ENCODE measurements at places on chromosomes 4 and X.

- DNase-seq = no peak
Measured at GRCh38 chrX:137999552-137999951, 433.6 kb downstream of the ZIC3 start.

- DNase-seq = no peak
Measured at GRCh38 chrX:38287674-38288073, 39.6 kb downstream of the RPGR start.

- DNase-seq = no peak
Measured at GRCh38 chrX:104284507-104284906, 29.8 kb upstream of the ESX1 start.

DNA sequence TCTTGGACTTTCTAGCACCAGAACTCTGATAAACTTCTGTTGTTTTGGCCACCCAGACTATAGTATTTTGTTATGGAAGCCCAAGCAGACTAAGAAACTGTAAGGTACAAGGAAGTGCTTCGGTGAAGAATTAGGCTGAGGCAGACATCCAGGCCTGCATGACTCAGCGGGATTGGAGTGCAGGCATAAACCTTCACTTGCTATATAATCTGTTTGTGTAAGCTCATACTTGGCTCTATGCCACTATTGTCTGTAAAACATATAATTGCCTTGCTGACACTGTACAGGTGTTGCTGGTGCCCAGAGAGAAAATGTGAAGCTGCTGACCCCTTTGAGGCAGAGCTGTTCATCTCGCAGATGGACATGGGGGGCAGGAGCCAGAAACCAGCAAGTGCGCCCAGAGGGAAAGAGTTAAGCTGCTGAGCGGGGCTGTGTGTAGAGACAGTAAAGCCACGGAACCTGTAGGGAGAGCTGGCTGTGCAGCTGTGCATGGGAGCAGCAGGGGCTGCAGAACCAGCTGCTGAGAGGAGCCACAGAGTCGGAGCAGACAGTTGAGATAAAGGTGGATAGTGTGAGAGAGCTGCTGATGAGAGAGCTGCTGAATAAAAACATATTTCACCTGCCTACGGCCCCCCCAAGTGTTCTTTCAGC is 96.2 kb downstream of the RBM46 start:
- no peak for DNase-seq

DNA sequence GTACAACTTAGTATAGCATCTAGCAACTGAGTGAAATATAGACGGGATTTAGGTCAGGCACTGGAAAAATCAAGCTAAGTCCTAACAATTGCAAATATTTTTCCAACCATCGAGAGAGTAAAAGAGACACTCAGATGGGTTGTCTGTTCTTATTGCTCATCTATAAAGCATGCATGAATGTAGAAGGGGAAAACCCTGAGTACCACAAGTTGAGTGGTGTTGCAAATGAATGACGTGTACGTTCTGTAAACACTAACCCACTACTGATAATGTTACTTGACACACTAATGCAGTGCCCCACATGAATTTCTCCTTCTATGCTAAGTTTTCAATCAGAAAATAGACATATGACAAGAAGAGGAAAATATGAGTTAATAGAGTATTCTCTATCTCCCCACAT is 211.2 kb downstream of the COX18 start:
- no peak for DNase-seq

DNA sequence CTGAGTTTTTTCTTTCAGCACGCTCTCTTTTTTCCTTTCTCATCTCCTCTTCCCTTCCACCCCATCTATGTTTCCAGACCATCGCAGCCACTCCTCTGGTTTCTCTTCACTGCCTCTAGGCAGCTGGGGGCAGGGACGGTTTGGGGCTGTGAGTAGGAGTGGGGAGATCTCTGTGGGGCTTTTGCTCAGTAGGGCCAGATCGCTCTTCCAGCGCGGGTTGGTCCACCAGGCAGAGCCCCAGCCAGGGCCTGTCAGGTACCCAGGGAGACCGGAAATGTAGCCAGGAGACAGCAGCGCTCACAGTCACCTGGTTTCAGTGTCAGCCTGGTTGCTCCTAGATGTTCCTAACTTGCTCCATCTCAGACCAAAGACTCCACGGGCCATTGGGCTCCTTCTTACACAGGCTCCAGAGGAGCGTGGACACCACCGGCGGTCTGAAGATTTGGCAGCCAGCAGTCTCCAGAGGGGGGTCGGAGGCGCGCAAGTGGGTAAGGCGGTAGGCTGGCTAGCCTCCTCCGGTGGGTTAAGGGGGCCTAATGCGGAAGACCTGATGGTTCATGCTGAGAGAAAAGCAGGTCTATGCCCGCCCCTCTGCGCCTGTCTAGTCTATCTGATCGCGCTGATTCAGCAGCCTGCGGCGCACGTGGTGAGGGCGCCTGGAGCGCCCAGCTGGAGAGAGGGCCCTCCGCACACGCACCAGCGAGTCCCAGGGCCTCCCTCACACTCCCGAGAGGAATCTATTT is 1.8 kb downstream of the FGF5 start:
- DNase-seq = no peak

DNA sequence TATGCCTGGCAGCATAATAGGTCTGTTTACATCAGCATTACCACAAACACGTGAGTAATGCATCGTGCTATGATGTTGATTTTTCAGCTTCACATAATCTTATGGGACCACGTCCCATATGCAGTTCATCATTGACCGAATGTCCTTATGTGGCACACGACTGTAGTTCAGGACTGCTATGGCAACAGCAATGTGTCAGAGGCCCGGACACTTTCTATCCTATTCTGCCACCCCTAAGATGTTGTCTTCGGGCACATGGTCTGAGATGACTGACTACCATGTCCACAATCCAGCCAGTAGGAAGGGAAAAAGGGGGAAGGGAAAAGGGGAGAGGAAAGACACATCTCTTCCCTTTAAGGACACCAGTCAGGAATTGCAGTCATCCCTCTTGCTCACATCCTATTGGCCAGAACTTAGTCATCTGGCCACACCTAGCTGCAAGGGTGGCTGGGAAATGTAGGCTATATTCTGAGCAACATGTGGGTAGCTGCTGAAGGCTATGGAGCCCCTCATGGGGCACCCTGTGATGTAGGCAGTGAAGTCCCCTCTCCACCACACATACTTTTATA is 196.0 kb upstream of the RBPJ start:
- DNase-seq = no peak

DNA sequence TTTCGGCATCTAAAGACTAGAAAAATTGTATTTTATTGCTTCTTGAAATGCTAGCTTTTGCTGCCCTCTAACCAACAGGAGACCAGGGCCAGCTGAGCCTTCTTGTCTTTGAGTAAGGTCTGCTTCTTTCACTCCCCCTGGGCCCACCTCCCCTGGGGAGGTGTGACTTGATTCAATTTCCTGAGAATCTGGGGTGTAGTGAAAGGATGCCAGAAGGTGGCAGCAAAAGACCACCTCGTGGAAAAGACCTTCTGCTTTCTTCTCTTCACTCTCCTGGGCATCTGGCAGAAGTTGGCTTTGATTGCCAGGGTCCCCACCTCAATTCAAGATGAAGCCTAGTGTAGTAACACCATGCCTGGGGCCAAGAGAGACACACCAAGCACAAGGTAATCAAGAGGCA is 96.5 kb upstream of the MAOA start:
- peak; percentile 2 for DNase-seq

DNA sequence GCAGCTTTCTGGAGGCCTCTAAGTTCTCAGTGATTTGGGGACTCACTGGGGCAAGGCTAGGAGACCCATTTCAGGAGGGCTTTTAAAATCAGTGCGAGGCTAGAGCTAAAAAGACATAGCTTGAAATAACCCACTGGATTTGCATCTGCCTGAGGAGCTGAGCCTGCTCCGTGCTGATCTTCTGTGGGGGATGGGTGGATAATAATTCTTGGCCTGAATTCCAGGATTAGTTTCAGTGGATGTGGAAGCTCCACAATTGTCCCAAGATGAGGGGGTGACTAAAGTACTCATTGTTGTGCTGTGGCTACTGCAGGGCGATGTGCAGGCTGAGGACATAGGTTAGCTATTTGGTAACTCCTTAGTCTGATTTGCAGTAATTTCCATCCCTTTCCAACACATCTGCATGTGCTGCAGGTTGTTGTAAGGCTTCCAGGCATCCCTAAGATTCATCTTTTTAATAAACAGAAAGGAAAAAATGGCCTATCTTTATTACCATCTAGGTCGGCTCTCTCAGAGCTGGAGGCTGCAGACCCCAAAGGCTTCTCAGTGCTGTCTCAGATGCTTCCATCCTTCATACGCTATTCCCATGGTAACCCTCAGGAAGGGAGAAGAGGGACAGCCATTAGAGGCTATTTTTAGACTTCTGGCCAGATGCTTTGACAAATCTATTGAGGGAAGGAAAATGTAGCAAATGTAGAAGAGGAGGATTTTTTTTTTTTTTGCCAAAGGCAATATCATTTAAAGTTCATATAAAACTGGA is 63.4 kb downstream of the GRXCR1 start:
- DNase-seq = no peak

DNA sequence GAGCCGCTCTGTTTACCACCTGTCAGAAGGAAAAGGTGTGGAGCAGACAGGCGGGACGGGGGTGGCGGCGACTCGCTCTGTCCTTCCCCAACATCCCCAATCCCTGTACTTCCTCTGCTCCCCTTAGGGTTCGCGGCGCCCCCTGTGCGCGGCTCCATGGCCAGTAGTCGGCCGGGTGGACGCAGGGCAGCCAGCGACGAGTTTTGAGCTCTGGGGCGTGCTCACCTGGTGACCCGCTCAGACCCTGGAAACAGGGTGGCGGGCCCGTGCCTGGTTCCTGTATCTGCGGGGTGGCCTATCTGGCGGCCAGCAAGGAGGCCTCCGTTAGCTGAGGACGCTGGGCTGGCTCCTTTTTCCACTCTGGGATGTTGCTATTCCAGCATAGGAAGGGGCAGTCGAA is 5.4 kb upstream of the MAGIX start:
- no peak for DNase-seq

DNA sequence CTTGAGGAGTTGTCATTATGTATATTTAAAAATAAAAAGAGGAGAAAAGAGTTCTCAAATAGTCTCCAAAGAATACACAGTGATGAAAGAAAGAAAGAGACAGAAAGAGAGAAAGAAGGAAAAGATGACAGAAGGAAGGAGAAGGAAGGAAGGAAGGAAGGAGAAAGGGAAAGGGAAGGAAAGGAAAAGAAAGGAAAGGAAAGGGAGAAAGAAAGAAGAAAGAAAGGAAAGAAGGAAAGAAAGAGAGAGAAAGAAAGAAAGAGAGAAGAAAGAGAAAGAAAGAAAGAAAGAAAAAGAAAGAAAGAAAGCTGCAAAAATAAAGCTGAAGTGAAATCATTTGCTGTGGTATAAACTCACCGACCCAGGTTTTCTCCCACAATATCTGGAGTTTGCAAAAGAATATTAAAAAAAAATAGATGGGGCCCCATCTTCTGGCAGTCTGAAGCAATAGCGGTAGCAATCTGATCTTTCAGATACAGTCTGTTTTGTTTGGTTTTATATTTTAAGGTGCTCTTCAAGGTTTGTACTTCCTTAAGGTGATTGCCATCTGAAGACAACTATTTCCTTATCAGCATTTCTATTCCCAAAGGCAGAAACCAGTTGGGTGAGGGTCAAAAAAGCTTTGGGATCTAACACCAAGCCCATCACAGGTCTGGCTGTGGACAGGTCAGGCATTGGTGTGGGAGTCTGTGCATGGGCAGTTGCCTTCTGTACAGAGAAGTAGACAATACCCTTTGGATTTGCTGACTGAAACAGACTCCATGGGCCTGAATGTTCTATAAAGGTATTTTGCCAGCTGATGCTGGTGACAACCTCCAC is 160.4 kb downstream of the CPEB2 start:
- DNase-seq = no peak

DNA sequence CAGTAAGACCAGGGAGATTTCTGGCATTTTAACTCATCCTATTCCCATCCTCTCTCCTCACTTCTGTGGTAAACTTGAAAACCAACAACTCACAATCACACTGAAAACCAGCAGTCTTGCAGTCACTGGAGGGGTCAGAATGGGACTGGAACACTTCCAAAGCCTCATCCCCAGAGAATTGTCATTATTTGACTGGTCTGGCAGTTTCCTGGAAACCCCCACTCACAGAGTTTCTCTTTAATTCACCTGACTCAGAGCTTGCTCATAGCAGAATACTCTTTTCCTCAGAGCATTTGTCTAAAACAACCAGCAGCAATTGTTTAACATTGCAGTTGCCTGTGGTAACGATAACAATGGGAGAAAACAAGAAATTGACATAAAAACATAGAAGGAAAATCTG is 7.3 kb upstream of the RAB9B start:
- DNase-seq = no peak

DNA sequence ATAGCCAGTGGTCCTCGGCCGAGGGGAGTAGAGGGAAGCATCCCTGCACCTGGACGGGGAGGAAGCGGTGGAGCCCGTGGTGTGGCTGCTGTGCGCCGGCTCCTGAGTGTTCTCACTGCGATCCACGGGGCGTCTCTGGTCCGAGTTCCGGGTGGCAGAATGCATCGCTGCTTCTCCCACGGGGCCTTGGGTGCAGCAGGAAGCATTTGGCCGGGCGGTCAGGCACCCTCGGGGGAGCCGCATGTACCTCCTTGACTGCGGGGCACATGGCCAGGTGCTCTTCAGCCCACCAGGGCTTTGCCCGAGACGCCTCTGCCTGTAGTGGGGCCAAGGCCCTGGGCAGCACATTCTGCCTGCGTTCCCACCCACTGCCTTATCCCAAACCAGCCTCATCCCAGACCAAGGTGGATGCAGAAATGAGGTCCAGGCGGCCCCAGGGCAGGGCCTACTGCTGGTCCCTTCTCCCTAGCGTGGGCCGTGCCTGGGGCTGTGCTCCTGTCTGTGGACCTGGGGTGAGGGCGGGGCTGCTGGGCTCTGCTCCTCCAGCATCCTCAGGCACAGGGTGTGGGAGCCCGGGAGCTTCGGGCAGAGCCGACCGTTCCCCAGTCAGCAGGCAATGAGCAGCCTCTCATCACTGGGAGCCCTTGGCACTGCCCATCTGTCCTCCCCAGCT is 27.5 kb downstream of the NKX1-1 start:
- no peak for DNase-seq

GRCh38 chr4:8079031-8079885 is 79.4 kb downstream of the ABLIM2 start:
- DNase-seq = no peak

DNA sequence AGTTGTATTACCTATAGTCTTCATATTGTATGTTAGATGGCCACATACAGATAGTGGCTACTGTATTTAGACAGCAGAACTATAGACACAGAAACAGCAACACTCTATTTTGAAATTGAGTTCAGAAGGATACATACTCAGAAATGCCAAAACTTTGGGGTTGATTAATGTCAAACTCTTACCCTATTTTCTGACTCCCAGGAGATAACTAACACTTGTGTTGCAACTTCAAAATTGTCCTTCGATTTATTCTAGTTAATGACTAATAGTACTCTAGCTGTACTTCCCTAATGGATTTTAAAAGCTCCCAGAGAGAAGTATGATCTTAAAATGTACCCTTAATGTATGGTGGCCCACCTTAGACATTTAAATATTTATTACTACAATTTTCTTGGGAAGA is 229.9 kb upstream of the UGT8 start:
- no peak for DNase-seq

- DNase-seq = no peak
Measured at GRCh38 chrX:103818842-103819619, 13.0 kb downstream of the RAB9B start.

- DNase-seq = no peak
Measured at GRCh38 chr4:120865985-120866384, 56.5 kb downstream of the PRDM5 start.

Data from T-helper 9 cell (primary cell).